Myometrial cell (primary cell): ENCODE measurements at places on chromosomes 13 and 19. TPM values are rescaled to one million over a fixed set of nuclear protein-coding genes. Genes with fewer than 3 reads are reported as not detected.

ATP7B gene
- total RNA-seq = 1.6 and 2.3 TPM in 2 replicates

ZNF222 gene
- 1.2 and 5.2 TPM in 2 replicates for total RNA-seq

SHANK1 gene
- total RNA-seq = 6.6 and 10.6 TPM in 2 replicates

FAM98C gene
- 14.9 and 17.3 TPM in 2 replicates for total RNA-seq

OR7C1 gene
- total RNA-seq = not detected in 2 replicates

C1QTNF9B gene
- total RNA-seq = 0.89 and 2.6 TPM in 2 replicates
